ENCODE measurements at places on chromosomes 16 and 17.

- peak; percentile 11 for DNase-seq
Observed at GRCh38 chr16:2339521-2340484, 725 bp downstream of the ABCA3 start.

GRCh38 chr16:56354746-56355145, 70.6 kb downstream of the AMFR start:
- DNase-seq = no peak

GRCh38 chr17:4548721-4549531, 6.3 kb downstream of the MYBBP1A start:
- no peak for DNase-seq

DNA sequence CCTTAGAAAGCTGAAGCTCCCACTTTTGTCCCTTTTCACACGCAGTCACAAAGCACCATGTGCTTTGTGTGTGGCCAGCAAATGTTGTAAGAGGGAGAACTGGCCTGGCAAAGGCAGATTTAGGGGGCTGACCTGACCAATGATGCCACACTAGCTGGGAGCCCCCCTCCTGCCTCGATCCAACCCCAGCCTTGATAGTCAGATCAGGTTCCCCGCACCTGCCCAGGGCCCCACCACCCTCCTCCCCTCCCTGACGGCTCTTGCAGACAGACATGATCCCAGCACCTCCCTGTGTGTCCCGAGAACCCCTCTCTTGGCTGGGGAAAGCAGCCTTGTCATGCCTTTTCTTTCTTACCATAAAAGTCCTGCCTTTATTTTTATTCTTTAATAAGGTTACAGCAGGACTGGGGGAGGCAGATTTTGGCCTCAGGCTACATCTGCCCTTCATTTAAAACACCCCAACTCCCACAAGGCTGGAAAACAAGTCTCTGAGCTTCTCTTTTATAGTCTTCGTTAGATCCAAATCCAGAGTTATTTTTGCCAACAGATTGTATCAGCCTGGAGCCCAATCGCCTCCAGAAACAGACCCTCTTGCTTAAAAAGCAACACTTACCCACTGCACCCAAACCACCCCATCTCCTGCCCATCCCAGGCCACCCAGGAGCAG, 201.8 kb upstream of the CDH5 start:
- no peak for DNase-seq

- no peak for DNase-seq
Observed at GRCh38 chr17:72240333-72240732, 119.5 kb downstream of the SOX9 start.

GRCh38 chr16:28925386-28926228, 569 bp upstream of the RABEP2 start:
- peak; percentile 66 for DNase-seq

- DNase-seq = no peak
Observed at GRCh38 chr17:50649042-50649908, 14.6 kb downstream of the ABCC3 start.

DNA sequence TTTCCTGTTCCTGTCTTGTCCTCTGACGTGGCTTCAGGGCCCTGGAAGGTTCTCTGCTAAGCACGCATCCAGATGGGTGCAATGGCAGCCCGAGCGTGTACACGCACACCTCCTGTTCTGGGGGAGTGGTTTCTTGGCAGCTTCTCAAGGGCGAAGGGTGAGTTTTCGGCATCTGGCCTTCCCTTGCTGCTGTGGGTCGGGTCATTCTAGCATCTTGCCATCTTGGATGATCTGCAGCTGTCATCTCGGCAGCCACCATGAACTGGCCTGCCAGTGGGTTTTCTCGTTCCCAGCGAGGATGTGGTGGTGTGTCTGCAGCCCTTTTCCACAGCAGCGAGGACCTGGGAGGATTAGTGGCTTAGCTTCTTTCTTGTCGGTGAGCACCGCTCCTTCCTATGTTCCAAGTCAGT, 10.6 kb downstream of the MSI2 start:
- DNase-seq = no peak
